ENCODE measurements at places on chromosomes 5 and 9.
A peak's percentile ranks its signal among the peaks of the same experiment; 100 is the strongest.

- DNase-seq: no peak
Observed at GRCh38 chr5:106086352-106086751, 1584.4 kb downstream of the EFNA5 start.

DNA sequence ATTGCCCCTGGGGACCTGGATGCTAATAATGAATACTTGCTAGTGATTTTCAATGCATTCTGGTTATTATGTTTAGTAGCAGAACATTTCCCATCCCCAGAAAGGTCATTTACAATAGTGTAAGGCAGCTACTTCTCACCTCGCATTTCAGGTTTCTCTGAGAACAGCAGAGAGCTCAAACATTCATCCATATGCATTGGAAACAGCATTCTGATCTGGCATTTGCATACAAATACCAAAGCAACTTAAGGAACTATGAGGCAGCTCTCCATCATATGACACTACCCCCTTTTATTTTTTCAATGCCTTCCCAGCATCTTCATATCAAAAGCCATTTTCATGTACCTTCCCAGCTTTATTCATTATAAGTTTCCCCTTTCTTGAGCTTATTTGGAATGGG, 6.4 kb downstream of the PPP2R2B start:
- no peak for DNase-seq

DNA sequence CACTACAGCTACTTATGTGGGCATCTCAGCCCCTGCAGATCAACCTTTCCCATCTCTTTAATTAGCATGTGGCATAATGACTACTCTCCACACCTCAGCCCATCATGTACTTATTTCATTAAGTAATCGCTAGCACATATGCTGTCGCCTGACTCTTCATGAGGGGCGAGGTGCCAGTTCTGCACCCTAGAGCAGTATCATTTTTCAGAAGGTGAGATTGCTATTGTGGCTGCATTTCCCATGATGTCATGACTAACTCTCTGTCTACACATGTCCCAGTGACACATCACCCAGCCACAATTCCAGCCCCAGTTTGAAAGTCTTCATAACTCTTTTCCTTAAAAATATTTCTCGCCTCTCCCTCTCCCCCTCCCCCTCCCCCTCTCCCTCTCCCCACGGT, 7.6 kb upstream of the F2RL1 start:
- DNase-seq: no peak

DNA sequence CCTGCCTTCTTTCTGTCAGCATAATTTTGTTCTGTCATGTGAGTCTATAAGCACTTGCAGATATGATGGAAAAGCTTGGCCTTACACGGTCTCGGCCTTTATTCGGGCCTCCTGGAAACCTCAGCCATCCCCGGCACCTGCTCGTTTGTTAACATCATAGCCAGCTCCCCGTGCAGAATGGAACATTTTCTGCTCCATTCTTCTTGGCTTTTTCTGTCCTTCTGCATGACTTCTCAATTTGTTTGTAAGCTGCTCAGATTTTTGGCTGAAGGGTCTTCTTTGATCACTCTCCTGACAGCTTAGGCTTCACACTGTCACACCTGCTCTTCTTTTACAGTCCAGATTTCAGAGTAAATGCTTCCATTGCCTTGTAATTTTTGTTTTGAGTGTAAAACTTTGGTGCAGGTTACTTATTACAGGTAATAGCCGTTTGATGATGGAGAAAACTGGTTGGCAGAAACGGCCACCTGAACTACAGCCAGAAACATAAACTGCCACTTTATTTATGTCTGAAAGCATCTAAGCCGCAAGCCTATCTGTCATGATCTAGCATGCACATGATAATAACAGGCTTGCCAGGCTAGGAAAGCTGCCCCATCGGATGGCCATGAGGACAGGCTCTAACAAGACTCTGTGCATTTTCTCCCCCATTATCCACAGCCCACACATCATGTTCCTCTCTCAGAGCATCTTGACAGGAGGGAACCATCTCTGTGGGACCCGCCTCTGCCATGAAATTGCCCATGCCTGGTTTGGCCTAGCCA, 197.0 kb downstream of the AOPEP start:
- DNase-seq: no peak

DNA sequence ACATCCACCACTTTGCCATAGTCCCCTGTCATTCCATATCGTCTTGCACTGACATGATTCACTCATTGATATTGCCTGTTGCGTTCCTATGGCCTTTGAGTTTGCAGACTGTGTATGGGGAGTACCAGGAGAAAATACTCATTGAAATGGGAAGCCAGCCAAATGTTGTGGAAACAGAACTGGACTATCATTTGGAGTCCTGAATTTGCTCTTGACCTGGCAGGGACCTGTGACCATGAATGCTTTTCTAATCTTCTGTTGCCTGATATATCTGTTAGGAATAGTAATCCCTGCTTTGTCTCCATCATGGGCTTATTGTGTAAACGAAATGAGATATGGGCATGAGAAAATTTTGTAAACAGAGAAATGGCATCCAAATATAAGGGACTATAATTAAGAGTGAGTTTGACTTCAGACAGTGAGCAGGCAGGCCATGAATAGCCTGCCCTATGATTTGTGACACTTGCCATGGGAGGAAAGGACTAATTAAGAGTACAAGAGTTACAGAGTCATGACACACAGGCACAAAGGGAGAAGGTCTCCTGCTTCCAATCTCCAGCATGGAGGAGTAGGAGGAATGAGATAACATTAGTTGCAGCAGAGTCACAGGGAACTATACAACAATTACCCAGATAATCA, 572.9 kb upstream of the SGCD start:
- no peak for DNase-seq

DNA sequence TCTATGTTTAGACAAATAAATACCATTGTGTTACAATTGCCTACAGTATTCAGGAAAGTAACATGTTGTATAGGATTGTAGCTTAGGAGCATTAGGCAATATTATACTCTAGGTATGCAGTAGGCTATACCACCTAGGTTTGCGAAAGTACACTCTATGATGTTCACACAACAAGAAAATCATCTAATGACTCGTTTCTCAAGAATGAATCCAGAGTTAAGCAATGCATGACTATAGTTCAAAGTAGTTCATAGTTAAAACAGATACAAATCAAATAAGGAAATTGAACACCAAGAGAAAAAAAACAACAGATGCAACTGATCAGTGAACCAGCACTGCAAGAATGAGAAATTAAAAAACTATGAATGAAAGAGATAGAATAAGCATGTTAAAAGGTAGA, 27.6 kb upstream of the ABLIM3 start:
- DNase-seq: no peak

GRCh38 chr9:15369238-15369637, 53.4 kb upstream of the SNAPC3 start:
- no peak for DNase-seq

GRCh38 chr9:35862328-35862727, 7.9 kb downstream of the OR13J1 start:
- no peak for DNase-seq

GRCh38 chr5:76521240-76521758, 101.9 kb downstream of the F2RL2 start:
- DNase-seq: peak; percentile 12

GRCh38 chr9:109604781-109605180, 106.7 kb upstream of the PTPN3 start:
- no peak for DNase-seq

DNA sequence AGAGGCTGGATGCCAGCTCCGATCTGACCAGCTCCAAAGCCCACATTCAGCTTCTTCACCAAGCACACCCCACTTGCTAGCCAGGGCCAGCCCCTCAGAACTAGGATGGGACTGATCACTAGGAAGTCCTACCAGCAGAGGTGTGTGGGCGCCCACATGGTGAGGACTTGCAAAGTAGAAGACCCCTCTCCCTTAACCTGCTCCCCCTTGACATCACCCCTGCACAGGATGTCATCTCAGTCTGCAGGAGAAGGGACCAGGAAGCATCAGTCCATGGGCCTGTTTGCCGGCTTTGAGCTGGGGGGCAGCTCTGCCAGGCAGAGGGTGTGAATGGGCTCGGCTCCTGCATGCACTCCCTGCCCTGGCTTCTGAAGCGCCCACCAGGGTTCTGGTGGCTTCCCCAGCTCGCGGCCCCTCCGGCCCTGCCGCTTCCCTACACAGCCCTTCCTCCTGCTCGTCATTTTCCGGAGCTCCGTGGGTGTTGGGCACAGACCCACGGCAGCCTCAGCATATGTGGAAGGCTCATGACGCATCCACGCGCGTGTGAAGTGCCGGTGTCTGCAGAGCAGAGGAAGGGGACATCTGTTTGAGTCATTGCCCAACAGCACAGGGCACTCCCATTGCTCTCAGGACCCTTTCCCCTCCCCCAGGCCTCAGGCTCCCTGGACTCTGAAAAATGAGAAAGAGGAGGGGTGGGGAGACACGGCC, 3.7 kb upstream of the FAM78A start:
- no peak for DNase-seq

DNA sequence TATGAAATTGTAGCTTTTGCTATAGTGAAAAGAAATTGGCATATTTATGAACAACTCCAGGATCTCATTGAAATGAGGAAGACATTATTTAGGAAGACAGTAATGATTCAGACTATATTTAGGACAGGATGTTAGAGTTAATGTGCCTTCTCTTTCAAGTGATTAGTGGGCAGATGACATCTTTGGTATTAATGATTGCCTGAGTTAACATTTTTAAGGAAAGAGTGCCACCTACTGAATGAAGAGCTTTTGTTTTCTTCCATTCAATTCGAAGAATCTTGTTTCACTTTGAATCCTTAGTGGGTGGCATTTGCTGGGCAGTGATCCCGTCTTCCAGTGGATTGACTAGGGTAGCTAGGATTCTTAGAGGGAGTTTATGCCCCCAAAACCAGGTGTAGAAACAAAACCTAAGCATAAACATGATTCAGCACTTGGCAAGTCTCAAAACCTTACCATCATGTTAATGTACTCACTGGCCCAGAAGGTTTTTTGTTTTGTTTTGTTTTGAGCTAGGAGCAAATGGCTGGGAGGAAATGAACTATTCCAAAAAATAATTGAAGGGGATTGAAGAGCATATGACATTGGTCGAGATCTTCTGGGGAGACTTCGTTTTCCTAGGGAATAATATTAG, 23.2 kb downstream of the MAP3K1 start:
- DNase-seq: peak; percentile 73

DNA sequence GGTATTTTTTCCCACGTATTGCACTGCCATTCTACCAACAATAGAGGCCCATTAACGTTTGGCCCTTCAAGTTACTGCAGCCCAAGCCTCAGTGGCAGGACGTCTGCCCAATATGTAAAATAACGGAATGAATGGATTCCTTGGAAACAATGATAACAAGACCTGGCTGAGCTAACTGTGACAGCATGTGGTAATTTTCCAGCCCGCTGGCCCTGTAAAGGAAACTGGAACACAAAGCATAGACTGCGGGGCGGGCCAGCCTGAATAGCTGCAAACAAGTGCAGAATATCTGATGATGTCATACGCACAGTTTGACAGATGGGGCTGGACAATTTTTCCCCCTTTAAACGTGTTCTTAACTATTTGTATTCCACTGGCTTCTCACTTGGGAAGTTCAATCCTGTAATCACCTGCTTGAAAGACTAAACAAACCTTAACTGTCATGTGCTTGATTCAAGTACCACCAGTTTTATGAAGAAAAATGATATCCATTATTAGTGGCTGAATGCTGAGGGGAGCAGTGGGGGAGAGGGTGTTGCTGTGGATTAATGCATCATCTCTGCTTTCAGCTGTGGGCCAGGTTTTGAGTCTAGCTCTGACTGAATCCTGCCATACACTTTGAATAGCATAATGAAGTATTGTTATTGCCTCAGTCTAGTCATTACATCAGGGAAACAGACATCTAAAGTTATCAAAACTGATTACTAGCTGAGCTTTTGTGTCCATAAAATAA, 323.9 kb downstream of the TMEM161B start:
- no peak for DNase-seq

DNA sequence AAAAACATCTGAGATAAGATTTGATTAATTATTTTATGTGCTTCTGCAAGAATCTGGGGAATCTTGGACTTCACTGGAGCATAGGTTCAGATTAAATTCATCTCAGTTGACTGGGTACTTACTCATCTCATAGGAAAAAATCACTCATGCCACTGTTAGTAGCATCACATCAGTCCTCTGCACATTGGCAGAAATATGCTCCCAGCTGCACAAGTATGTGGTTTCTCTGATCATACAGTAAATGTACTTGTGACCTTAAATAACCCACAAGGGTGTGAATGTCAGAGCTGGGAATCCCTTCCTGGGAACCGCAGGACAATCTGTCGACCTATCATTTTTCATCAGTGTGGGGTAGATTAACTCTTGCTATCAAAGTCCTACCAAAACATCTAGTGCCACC, 203.7 kb upstream of the SLC24A2 start:
- DNase-seq: no peak
